ENCODE measurements at places on chromosomes 11 and 22.

- no peak for DNase-seq
- no peaks in the 10 kb centered on the region for H3K4me1 ChIP-seq
- H3K27ac ChIP-seq, result no peak overlapping the region
- no peaks in the 10 kb centered on the region for H3K36me3 ChIP-seq
- H3K4me3 ChIP-seq, result no peak overlapping the region
- H3K27me3 ChIP-seq, result no peaks in the 10 kb centered on the region
Measured at GRCh38 chr22:29932136-29932535, 49.2 kb downstream of the MTMR3 start.

DNA sequence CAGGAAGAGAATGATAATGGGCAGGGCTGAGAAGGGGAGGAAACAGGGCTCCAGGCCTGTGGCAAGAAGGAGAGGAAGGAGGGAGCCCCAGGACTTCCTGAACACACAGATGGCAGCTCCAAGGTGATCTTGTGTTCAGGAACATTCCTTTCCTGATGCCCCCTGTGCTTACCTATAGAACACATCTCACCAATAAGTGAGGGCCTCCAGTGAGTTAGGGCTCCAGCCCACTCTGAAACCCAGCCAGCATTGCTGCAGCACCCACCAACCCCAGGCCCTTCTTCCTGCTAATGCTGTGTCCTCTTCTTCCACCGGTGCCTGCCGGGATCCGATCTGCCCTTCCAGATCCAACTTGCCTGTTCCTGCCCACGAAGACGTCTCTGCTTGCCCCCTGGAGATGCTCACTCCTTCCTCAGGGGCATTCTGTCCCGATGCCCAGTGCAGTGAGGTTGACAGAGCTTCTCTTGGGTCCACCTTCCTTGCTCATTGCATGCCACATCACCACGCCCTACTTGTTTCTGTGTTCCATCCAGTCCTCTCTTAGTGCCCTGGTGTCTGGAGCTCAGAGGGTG, 17.4 kb downstream of the ANKK1 start:
- H3K4me3 ChIP-seq, result no peak overlapping the region
- H3K4me1 ChIP-seq, result no peaks in the 10 kb centered on the region
- no peak overlapping the region for H3K27ac ChIP-seq
- no peaks in the 10 kb centered on the region for H3K36me3 ChIP-seq
- DNase-seq, result no peak

DNA sequence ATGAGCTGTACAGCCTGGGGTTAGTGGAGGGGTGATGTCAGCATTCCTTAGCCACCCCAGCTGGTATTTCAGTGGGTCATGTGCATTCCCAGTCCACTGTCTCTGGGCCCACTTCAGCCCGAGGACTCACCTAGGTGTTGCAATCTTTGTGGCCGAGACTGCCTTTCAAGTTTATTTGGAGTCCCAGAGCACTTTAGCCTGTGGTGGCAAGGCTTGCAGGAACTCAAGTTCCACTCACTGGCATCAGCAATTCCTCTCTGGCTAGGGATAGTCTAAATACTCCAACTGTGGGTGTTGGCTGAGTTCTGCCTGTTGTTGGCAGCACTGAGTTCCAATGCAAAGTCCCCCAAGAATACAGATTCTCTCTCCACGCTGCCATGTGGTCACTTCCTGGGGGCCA, 191.6 kb upstream of the PGR start:
- H3K27ac ChIP-seq, result no peak overlapping the region
- H3K27me3 ChIP-seq, result no peaks in the 10 kb centered on the region
- H3K36me3 ChIP-seq, result no peaks in the 10 kb centered on the region
- H3K4me3 ChIP-seq, result no peak overlapping the region
- peaks cover 5% of the 10 kb centered on the region for H3K4me1 ChIP-seq

- H3K36me3 ChIP-seq, result no peaks in the 10 kb centered on the region
- H3K4me1 ChIP-seq, result no peaks in the 10 kb centered on the region
- no peak overlapping the region for H3K27ac ChIP-seq
- DNase-seq, result no peak
- H3K4me3 ChIP-seq, result no peak overlapping the region
Measured at GRCh38 chr11:116962108-116962507, 124.7 kb upstream of the APOA1 start.

GRCh38 chr11:88695689-88696414, 358.3 kb upstream of the CTSC start:
- DNase-seq, result no peak
- H3K4me3 ChIP-seq, result no peak overlapping the region
- H3K27ac ChIP-seq, result no peak overlapping the region
- no peaks in the 10 kb centered on the region for H3K4me1 ChIP-seq
- no peaks in the 10 kb centered on the region for H3K27me3 ChIP-seq

- DNase-seq, result no peak
- no peaks in the 10 kb centered on the region for H3K4me1 ChIP-seq
- no peak overlapping the region for H3K27ac ChIP-seq
- no peaks in the 10 kb centered on the region for H3K27me3 ChIP-seq
- H3K4me3 ChIP-seq, result no peak overlapping the region
Measured at GRCh38 chr11:56624661-56625110, 10.0 kb upstream of the OR5M1 start.

- H3K27me3 ChIP-seq, result no peaks in the 10 kb centered on the region
- no peaks in the 10 kb centered on the region for H3K36me3 ChIP-seq
- H3K4me3 ChIP-seq, result no peak overlapping the region
Measured at GRCh38 chr11:133555034-133555433, 22.7 kb upstream of the OPCML start.

DNA sequence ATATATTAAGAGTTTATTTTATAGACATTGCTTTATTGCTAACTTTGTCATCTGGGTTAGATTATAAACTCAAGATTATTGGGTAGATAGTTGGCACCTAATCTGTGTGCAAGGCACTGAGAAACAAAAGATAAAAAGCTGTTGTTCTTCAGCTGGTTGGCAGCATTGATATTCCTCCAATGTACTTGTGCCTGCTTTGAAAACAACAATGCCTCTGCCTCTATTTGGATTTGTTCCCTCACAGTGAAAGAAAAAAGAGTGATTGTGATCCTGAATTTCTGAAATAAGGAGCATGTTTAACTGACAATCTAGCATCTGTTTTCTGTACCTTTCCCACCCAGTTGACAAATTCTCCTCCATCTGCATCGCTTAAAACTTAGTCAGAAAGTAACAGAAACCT, 98.3 kb downstream of the TYR start:
- H3K27ac ChIP-seq, result peak overlapping the region; percentile 15
- DNase-seq, result no peak
- peaks cover 9% of the 10 kb centered on the region for H3K4me1 ChIP-seq
- no peak overlapping the region for H3K4me3 ChIP-seq
- H3K27me3 ChIP-seq, result no peaks in the 10 kb centered on the region
- no peaks in the 10 kb centered on the region for H3K36me3 ChIP-seq

- no peak overlapping the region for H3K4me3 ChIP-seq
- no peak overlapping the region for H3K27ac ChIP-seq
- no peaks in the 10 kb centered on the region for H3K27me3 ChIP-seq
- no peaks in the 10 kb centered on the region for H3K36me3 ChIP-seq
- peak; percentile 42 for DNase-seq
Measured at GRCh38 chr11:64406221-64406946, 47.4 kb downstream of the RPS6KA4 start.

DNA sequence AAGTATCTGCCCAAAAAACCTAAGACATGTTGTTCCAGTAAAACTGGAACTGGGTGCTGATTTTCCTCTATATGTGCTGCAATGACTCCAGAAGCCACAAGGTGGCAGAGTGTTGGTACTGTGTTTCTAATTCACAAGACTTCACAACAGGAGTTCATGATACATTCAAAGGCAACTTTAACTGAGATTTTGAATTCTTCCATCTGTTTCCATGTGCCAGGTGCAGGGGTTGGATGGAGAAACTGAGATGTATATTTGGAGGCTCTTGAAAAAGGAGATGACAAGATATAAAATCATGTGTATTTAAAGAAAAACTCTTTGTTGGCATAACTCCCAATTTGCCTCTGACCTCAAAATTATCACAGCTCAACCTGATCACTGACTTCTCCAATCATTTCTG, 1098.6 kb upstream of the CCDC90B start:
- no peak overlapping the region for H3K27ac ChIP-seq
- no peaks in the 10 kb centered on the region for H3K27me3 ChIP-seq
- no peak overlapping the region for H3K4me3 ChIP-seq
- no peaks in the 10 kb centered on the region for H3K4me1 ChIP-seq
- no peak for DNase-seq

- H3K4me3 ChIP-seq, result no peak overlapping the region
- DNase-seq, result no peak
- no peak overlapping the region for H3K27ac ChIP-seq
- H3K27me3 ChIP-seq, result peaks cover 15% of the 10 kb centered on the region
Measured at GRCh38 chr22:39617970-39618757, 47.6 kb downstream of the CACNA1I start.

DNA sequence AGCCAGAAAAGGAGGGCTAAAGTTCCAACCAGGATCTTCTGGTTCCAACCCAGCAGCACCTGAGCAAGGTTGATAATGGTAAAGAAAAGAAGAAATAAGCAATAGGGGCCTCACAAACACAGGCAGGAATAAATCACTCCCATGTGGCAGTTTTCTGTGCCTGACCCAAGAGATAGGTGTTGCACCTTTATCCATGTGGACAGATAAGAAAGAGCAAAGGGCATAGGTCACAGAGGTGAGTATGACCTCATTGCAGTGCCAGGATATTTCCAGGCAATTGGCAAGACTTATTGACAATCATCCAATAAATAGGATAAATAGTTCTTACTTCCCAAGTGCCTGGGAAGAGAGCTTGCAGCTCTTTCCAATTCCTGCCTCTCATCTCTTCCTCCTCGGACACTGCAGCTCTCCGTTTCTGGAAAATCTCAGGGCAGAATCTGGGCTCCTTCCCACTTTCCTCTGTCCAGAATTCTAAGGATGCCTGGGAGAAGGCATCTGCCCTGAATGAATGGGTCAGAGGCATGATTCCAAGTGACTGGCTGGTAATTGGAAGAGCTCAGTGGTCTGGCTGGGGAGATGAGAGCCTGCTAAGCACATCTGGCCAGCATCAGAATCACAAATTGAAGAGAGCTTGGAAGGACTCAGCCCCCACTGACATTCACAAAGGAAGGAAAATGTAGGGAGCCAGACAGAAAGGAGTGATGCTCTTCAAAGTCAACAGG, 14.5 kb upstream of the LRRC55 start:
- H3K4me3 ChIP-seq, result no peak overlapping the region
- H3K27ac ChIP-seq, result no peak overlapping the region
- H3K27me3 ChIP-seq, result no peaks in the 10 kb centered on the region
- DNase-seq, result no peak
- no peaks in the 10 kb centered on the region for H3K36me3 ChIP-seq

- no peak overlapping the region for H3K27ac ChIP-seq
- H3K27me3 ChIP-seq, result no peaks in the 10 kb centered on the region
- DNase-seq, result no peak
- no peaks in the 10 kb centered on the region for H3K36me3 ChIP-seq
- no peak overlapping the region for H3K4me3 ChIP-seq
Measured at GRCh38 chr11:87063982-87064381, 26.2 kb downstream of the TMEM135 start.

DNA sequence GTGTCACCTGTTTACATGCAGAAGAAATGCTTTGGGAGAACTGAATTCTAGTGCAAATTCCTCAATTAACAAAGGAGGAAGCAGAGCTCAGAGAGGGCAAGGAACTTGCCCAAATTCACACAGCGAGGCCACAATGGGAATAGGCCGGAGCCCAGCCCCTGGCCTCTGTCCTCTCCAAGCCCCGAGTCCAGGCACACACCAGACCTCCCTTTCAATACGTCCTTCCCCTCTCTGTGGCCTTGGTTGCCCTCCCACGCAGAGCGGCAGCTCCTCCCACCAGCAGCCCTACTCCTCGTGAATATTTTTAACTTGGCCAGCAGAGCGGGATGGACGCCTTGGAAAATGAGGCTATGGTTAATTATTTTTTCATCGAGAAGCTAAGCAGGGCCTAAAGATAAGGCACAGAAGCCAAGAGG, 1.6 kb upstream of the CARD10 start:
- H3K27ac ChIP-seq, result no peak overlapping the region
- H3K4me3 ChIP-seq, result no peak overlapping the region
- no peak for DNase-seq
- H3K4me1 ChIP-seq, result no peaks in the 10 kb centered on the region
- H3K27me3 ChIP-seq, result peaks cover 3% of the 10 kb centered on the region

DNA sequence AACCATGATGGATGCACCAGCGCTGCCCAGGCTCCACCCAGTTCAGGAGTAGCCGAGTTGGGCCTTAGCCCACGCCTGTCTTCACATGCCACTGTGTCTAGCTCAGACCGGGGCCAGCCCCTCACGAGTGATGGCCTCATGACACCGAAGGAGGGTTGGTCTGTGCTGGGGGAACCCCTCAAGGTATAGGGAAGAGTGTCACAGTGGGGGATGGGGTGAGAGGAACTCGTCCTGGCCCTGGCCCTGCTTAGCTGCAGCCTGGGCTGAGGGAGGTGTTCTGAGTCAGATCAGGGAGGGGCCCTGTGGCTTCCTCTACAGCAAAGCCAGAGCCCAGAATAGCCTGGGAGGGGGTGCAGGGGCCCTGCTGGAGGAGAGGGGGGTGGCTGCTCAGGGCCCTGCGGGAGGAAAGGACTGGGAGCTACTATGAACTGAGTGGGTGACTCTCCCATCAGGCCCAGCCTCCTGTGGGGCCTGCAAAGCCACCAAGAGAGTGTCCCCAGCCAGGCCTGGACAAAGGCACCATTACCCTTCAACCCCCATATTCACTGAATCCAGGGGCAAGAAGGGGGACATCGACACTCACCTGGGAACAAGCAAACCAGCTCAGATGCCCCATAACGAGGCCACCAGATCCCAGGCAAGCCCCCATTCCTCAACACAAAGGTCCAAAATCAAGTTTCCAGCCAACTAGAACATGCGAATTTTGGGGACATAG, 41.2 kb downstream of the IGLL5 start:
- no peaks in the 10 kb centered on the region for H3K27me3 ChIP-seq
- no peaks in the 10 kb centered on the region for H3K36me3 ChIP-seq
- no peak overlapping the region for H3K4me3 ChIP-seq
- H3K4me1 ChIP-seq, result no peaks in the 10 kb centered on the region
- no peak overlapping the region for H3K27ac ChIP-seq

DNA sequence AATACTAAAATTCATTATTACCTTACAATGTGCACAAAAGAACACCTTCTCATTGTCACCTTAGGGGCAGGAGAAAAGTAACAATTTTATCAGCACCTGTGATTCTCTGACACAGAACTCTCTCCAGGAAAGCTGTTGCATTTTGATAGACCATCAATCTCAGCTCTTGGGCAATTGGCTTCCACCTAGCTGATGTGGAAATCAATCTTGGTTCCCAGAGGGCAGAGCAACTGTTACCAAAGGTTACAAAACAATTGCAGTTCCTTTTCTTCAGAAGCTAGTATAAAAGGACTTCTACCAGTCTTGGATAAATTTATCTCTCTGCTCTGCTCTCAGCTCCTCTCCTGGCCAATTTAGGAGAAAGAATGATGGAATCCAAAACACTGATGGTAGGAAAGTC, 157.8 kb upstream of the DDI1 start:
- no peaks in the 10 kb centered on the region for H3K36me3 ChIP-seq
- H3K4me1 ChIP-seq, result no peaks in the 10 kb centered on the region
- no peak overlapping the region for H3K4me3 ChIP-seq
- H3K27me3 ChIP-seq, result no peaks in the 10 kb centered on the region

DNA sequence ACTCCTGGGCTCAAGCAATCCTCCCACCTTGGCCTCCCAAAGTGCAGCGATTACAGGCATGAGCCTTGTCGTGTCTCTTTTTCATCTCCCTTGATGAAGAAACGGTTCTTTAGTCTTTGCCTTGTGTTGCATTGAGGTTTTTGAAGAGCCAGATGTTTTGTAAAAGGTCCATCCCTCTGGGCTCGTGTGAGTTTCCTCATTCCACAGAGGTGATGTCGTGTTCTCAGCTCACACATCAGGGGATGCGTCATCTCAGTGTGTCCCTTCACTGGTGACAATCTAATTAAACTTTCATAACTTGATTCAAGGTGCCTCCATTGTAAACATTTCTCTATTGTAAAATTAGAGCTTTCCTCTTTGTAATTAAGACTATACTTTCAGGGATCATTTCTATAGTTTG, 29.7 kb upstream of the TEF start:
- H3K27me3 ChIP-seq, result no peaks in the 10 kb centered on the region
- no peak for DNase-seq
- no peak overlapping the region for H3K4me3 ChIP-seq
- H3K4me1 ChIP-seq, result no peaks in the 10 kb centered on the region

All from uterus (tissue), 4 donors.